ENCODE measurements at places on chromosomes 12 and 14.

- DNase-seq: no peak
Measured at GRCh38 chr12:71981149-71981548, 42.5 kb downstream of the TPH2 start.

DNA sequence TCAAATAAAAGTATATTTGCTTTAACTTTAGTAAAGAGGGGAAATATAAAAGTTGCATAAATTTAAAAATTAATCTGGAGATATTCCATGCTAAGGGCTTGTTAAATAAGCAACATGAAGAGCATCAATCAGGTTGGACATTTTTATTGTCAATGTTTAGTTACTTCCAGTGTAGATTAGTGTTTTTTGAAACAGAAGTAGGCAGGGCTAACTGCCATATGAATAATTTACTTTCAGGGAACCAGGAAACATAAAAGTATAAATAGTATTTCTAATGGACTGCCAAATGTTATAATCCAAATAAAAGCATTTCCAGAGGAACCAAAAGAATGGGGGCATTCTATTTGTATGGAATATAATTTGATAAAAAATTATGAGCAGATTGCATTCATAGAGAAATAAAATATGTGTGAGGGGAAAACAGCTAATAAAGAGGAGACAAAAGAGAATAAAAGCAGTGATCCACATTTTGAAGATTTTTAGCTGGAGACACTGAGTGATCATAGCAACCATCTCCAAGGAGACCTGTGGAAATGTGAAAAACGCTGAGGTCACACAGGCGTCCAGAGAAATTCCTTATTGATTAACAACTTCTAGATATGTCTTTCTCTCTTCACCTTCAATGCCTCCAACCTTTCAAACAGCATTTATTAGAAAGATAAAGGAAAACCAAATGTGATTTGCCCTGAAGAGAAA lies 70.8 kb downstream of the SRGAP1 start:
- DNase-seq: no peak

GRCh38 chr12:62720661-62721330 lies 214.2 kb downstream of the PPM1H start:
- DNase-seq: no peak

GRCh38 chr14:103296007-103296406 lies 38.0 kb upstream of the EIF5 start:
- DNase-seq: no peak

DNA sequence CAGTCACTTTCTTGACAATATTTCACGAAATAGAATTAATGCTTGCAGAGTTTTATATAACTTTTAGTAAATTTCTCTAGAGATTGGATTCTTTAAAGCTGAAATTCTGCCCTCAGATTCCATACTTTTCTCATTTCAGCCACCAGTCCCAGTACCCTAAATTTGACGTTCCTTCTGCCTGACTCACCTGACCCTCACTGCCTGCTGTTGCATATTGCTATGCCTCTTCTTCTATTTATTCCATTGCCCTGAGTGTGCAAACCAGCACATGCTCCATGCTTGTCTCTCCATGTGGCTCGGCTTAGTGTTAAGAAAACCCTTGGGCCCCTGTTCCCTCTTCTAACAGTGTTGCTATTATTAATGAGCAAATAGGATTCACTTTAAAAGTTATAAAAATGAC lies 533.3 kb downstream of the LRFN5 start:
- no peak for DNase-seq

DNA sequence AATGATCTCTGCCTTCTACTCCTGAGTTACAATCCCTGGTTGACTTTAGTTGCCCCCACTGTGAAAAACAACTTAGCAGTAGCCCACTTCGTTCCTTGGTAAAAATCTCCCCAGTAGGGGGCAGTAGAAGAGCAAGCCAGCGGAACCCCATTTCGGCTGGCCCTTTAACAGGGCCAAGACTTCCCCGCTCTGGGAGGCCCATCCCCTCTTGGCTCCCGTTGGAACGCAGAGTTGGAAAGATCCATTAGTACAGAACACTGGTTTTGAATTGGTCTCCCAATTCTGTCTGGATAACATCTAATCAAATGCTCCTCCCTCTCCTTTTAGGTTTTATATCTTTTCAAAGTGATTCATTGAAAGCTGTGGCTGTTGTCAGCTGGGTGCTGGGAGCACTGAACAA lies 1133.3 kb downstream of the BCL11B start:
- peak; percentile 43 for DNase-seq

DNA sequence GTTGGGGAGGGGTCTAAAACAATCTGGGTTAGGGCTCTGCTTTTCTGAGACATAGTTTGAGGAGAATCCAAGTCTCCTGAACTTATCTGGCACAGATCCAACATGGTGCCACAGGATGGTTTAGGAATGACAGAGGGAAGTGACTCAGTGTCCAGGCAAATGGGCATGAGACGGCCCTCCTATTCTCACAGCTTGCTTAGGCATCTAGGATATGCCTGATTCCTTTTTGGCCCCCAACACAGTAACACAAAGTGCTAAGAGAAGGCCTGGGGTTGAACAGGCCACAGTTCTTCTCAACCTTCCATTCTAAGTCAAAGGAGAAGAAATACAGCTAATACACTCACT lies 117.7 kb downstream of the ZFP36L1 start:
- DNase-seq: no peak

GRCh38 chr12:74152370-74152769 lies 385.3 kb upstream of the ATXN7L3B start:
- no peak for DNase-seq

DNA sequence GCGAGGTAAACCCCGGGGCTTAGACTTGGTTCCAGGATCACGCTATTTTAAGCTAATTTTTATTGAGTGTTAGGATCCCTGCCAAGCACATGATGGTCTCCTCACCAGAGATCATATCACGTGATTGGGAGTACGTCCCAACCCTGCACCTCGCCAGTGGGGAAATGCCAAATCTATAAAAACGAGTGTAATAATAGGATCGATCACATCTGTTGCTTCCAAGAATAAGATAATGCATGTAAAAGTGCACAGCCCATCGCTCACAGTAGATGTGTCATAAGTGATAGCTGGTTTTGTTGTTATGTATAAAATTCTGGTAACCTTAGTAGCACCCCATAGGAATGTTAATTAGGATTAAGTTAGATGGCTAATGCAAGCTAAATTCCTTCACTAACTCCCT lies 581.0 kb upstream of the TMEM132C start:
- DNase-seq: no peak

- no peak for DNase-seq
Measured at GRCh38 chr12:14635776-14636175, 60.6 kb downstream of the GUCY2C start.

DNA sequence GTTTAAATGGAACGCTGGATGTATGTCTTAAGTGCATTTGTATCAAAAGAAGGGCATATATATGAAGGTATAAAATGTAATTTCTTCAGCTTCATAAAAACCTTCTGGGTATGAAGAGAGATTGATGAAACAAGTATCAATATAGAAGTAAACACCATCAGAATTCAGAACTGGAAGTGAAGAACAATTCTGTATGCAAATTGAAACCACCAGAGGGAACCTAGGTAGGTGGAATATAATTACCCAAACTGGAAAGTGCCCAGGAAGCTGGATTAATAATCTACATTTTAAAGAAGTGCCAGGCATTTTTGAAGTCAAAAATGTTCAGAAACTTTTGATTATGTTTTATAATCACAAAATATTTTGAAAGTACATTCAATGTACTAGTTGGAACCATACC lies 336.2 kb upstream of the GARIN6 start:
- DNase-seq: no peak

DNA sequence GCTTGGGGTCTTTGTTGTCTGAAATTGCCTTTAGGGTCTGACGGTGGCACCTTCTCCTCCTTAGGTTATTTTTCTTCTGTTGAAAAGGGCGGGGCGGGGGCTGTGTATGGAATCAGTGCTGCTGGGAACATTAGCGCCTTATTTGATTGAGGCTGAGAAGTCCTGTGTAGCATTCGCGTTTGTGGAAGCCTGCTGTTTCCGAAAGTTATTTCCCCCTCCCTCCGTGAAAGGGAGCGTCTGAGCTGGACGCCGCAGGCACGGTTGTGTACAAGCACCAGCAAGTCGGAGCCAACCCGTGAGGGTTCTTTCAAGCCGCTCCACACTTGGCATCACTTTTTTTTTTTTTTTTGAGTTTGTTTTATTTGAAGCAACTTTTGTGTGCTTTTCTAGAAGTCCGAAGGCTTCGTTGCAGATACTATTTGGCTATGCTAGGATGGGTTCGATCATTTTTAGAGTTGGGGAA lies 1.1 kb downstream of the SYNE2 start:
- DNase-seq: peak; percentile 28

GRCh38 chr12:117695956-117696355 lies 272.8 kb downstream of the KSR2 start:
- DNase-seq: no peak

DNA sequence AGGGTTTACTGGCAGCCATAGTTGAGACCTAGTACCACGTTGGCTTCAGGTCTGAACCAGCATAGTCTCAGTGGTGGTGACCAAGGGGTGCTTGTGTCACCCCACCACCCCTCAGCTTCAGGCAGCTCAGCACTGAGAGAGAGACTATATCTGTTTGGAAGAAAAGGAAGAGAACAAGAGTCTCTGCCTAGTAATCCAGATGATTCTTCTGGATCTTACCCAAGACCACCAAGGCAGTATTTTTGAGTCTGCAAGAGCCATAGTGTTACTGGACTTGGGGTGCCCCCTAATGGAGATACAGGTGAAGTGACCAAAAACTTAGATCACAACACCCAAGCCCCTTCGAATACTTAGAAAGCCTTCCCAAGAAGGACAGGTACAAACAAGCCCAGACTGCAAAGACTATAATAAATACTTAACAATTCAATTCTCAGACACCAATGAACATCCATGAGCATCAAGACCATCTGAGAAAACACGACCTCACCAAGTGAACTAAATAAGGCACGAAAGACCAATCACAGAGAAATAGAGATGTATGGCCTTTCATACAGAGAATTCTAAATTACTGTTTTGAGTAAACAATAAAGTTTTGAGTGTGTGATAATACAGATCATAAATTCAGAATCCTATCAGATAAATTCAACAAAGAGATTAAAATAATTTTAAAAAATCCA lies 107.0 kb downstream of the HELB start:
- no peak for DNase-seq

DNA sequence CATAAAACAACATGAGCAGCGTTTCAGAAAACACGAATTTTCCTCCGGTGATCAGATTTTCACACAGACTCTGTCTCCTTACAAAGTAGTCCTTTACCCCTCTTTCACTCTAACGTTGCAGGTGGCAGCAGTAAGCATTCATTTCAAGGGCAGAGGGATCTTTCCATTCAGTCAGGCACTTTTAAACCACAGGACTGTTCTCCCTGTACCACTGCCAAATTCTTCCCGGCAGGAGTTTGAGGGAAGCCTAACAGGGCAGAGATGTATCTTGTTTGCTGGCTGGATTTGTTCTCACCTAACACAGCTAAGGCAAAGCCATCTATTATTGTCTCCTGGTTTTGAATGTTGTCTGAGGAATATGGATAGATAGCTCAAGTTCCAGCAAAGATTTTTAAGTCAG lies 1187.3 kb upstream of the SEL1L start:
- DNase-seq: no peak

DNA sequence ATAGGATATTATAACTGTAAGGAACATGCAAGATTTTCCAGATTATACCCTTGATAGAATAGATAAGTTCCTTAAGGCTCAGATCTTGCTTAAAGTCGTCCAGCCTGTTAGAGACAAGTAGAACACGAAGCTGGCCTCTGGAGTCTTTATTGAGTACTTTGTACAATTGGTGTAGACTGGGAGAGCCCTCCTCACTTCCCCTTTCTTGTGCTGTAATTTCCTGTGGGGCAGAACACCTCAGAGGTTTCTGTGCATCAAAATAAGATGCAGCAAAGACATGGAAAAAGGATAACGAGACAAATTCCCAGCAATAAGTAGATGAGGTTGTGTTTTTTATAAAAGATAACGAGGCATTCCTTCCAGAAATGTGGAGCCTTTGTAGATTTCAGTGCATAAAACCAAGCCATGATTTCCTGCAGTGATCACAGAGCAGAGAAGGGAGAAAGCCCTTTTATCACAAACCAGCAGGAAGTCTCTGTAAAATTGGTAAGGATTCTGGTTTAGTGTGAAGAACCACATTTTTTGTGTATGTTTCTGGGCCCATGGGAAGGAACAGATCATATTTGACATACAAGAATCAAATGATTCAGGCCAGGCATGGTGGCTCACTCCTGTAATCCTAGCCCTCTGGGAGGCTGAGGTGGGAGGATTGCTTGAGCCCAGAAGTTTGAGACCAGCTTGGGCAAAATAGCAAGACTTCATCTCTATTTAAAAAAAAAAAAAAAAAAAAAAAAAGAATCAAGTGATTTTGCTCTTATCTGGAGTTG lies 18.0 kb downstream of the GPRC5A start:
- DNase-seq: no peak

- DNase-seq: no peak
Measured at GRCh38 chr12:25361511-25361910, 110.8 kb upstream of the KRAS start.

DNA sequence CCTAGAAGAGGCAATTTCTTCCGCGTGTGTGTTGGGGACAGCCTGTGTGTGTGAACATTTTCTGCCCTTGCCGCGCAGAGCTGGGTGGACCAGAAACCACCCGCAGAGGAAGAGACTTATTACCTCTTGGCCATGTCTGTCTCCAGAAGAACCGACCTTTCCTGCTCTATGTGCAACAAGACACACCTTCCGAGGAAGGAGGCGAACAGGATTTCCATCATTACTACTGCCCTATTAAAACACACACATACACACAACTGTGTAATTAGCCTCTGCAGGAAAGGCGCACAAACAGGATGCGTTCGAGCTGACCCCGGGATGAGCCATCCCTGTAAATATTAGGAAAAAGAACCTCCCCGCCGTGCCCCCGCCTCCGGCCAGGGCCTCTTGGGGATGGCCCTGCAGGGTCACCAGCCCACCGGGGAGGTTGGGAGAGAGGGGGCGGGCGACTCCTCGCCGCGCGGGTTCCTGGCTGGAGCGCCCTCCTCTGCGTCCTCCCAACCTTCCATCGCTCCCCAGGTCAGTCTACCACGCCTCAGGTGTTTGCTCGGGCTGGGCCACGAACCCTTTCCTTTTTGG lies 484 bp upstream of the PRKCH start:
- no peak for DNase-seq

DNA sequence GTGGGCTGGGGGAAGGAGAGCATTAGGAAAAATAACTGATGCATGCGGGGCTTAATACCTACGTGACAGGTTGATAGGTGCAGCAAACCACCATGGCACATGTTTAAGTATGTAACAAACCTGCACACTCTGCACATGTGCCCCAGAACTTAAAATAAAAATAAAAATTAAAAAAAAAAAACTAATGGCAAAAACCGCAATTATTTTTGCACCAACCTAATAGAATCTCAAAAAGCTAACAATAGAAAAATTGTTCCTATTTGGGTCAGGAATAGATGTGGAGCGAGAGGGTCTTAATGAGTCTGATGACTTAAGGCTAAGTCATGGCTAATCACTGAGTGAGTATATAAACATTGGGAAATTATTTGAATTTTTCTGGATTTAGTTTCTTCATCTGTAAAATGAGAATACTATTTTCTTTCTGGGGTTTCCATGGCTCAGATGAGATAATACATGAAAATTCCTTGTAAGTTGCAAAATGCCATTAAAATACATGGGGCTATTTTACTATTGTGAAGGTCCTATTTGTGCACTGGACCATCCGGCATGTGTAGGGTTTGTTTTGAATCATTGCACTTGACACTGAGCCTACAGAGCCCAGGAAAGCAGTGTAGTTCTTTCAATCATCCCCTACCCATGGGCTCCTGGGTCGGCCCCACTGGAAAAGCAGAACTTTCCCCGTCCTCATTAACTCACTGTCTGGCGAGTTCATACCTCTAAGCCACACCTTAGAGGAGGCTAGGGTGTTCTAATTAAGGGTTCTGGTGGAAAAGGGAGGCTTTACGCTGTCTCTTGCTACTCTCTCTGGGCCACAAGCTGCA lies 164.1 kb upstream of the NTF3 start:
- DNase-seq: no peak

All from activated T-helper 1 cell treated with Interleukin-2 at 50 U/mL for 16 hours (primary cell).